ENCODE measurements at places on chromosomes 3 and 15.

DNA sequence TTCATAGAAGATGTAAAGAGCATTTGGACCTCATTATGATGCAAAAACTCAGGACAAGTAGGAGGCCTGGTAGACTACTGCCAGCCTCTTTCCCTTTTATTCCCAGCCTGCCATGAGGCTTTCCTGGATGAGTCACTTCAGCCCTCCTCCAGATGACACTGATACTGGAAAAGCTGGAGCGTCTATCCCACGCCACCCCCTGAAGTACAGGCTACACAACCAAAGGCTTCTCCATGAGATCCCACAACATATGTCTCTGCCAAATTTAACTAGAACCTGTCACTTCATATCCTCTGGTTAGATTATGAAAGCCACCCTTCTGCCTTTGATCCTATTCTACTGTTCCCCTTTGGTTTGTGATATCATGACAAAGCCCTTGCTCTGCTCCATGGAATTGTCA, 56.1 kb upstream of the CPNE4 start:
- no peak for DNase-seq

DNA sequence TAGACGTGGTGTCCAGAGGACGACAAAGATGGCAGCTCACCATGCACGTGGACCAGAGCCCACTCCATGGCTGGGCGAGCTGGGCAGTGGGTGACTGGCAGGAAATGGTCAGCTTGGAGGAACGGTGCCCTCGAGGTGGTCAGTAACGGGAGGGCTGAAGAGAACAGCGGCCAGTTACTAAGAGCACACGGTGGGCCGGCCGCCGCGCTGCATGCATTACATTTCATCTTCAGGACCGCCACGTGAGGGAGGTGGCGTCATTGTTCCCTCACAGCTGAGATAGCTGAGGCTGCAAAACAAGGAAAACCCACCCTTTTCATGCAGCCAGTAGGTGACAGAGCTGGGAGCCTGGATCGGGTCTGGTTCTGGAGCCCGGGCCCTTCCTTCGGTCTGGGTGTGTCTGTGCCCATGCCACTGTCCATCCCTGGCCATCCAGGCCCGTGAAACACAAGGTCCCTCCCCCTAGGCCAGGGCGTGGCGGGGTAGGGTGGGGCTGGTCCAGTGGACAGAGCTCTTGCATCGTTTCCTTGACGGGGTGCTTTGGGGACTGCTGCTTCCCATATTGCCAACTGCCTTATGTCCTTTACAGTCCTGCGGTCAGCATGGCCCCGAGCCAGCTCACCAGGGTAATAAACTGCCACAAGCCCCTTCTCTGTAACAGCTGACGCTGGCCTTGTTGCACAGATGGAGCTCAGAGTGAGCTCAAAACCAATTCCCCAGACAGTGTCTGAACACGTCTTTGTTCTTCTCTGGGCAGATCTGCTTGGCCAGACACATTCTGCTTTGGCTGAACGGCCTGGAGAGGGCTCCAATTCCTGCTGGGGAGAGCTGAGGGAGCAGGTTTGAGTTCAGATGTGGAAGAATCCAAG, 51.8 kb downstream of the RGMA start:
- no peak for DNase-seq

GRCh38 chr3:133474251-133474801, 74.5 kb downstream of the BFSP2 start:
- no peak for DNase-seq

DNA sequence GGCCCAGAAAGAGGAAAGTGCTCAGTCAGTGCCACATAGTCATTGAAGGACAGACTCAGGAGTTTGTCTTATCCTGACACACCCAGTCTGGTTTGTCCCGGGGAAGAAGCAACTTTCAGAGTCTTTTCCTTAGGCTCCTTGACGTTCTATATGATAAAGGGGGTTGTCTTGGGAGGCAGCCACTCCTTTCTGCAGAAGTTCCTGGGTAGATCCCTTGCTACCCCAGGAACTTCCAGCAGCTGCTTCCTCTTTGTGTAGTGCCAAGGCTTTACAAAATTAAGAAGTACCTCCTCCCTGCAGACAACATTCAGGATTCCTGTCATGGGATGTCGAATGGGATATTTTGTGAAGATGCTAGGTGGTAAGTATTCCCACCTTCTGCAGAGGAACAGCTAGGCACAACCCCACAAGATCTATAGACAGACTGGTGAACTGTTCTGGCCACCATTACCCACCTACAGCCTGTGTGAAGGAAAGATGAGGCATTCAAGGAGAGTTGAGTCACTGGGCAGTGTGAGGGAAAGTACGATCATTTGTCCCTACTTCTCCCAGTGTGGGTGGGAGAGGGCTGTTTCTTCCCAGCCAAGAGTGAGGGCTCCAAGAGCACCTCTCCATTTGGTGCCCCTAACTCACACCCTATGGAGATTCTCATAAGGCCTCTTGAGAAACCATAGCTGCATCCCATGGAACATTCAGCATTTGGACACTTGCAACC, 11.3 kb downstream of the TMEM266 start:
- no peak for DNase-seq

GRCh38 chr15:63481105-63481810, 23.1 kb upstream of the USP3 start:
- no peak for DNase-seq

DNA sequence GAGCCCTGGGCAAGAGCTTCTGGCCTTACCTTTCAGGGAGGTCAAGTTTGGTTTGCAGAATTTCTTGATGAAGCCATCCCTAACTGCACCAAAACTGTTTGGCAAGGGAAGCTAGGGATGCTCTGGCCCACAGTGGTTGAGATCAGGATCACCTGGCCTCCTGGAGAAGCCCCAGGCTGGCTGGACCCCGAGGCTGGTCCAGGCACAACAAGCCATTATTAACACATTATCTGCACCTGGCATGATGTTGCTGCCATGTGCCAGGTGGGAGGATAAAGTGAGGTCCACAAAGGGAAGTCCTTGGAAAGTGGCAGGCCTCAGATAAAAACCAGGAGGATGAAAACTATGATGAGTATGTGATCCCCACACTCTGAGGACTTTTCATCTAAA, 35.9 kb upstream of the DUSP7 start:
- DNase-seq = no peak

DNA sequence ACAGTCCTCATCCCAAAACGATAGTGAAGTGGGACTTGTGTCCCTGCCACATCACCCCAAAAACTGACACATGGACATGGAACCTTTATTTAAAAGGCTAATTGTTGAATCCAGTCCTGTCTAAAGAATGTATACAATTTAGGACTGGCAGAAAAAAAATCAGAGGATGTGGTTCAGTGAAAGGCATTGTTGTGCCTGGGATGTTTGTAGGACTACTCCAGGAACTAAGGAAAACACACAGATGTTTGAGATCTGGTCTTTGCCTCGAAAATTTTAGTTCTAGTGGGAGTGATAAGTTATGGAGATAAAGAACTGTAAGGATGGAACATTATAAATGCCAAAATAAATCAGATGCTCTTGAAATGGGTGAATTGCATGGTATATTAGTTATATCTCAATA, 27.2 kb downstream of the VGLL4 start:
- DNase-seq = no peak

GRCh38 chr3:49803465-49804140, 542 bp downstream of the INKA1 start:
- no peak for DNase-seq

DNA sequence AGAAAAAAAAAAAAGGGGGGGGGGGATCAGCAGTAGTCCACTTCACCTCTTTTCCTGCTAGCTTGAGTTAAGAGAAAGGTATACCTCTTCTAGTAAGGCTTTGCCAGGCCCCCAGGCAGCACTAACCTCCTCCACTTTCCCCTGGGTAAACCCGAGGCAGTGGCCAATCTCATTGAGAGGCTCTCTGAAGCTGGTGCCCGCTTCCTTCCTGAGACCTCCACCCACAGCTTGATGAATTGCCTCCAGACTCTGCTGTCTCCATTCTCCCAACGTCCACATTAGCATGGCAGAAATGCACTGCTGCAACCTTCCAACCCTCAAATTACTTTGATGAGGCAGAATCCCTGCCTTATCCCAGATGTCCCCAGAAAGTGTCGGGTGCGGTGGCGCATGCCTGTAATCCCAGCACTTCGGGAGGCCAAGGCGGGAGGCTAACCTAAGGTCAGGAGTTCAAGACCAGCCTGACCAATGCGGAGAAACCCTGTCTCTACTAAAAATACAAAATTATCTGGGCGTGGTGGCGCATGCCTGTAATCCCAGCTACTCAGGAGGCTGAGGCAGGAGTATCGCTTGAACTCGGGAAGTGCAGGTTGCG, 15.3 kb downstream of the RLBP1 start:
- DNase-seq = no peak

GRCh38 chr3:84100861-84101260, 857.9 kb upstream of the CADM2 start:
- DNase-seq = no peak

DNA sequence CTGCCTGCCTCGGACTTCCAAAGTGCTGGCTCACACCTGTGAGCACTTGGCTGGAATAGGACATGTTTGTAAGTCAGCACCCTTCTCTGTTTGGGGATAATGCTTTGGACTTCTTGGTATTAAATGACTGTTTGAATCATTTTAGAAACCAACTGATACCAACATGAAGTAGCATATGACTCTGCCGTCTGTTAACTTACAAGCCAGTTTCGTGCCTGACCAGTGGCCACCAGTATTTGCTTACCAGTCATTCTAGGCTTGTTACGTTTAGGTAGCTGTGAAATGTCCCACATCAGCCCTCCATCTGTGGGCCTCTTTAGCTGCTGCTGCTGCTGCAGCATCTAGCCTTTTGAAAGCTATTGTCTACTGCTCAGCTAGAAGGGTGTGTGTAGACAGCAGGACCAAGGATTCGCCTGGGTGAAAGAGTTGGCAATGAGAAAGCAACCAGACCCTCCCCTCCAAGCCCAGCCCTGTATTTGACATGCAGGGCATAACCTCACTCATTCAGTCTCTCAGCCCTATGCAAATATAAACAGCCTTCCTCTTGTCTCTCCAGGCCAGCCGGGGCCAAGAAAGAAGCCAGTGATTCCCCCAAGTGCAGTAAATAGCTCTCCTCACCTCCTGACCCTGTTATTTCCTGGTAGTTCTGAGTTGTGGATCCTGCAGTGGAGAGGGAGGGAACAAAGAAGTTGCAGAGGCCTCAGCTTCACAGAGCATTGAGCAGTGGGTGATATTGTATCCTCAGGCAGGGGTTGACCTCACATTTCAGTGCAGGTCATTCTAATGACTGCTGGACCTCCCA, 51.0 kb downstream of the NKIRAS1 start:
- no peak for DNase-seq

- DNase-seq = no peak
Measured at GRCh38 chr3:140091143-140091542, 156.2 kb downstream of the CLSTN2 start.

GRCh38 chr3:158810823-158811724, 9.2 kb downstream of the MFSD1 start:
- DNase-seq = no peak

DNA sequence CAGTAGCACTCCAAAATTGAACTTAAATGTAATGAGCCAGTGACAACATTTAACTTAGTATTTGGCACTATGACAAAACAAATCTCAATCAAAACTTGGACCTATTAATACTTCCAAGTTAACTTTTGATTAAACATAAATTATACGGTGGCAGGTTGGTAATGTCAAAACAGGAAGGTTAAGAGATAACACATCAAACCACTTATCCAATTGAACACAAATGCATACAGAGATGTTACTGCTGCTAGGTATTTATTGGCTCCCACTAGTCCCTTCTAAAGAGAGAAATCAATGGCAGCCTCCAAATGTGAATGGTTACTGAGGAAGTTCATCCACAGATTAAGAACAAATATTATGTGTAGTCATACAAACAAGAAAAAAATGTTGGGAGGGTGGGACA, 1.8 kb downstream of the GSK3B start:
- no peak for DNase-seq

GRCh38 chr3:131694376-131694775, 191.6 kb upstream of the MRPL3 start:
- no peak for DNase-seq

- DNase-seq = no peak
Measured at GRCh38 chr15:66883284-66883911, 181.4 kb downstream of the SMAD6 start.

- no peak for DNase-seq
Measured at GRCh38 chr3:56823984-56824703, 22.4 kb upstream of the ARHGEF3 start.

DNA sequence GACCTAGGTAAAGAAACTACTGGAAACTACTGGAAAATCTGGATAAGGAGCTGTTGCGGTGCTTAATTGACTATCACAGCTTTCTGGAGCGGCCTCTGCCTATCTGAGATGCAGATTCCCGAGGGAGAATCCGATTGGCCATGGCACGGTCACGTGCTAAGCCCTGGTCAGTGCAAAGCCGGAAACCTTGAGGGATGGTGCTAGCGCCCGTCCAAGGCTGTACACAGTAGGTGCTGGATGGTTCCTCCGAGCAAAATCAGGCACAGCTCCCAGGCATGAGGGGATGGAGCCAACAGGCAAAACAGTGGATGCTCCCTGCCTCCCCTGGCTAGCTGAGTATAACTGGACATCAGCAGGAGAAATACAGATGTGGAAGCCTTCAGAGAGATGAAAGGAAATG, 238.7 kb upstream of the HES1 start:
- no peak for DNase-seq

DNA sequence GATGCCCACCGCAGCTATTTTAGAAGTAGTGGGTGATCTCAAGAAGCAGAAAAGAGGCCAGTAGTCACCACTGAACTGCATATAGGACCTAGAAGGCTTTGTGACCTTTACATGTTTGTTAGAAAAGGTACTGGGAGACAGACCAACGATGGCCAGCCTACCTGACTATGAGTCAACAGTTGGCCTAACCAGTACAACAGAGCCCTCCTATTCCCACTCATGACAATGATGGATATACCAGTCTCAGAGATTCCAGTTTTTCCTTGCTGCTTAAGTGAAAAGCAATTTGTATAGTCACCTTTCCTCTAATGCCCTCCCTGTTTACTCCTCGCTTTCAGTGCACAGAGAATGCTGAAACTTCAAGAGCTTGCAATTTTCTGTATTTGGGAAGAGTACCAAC, 86.6 kb upstream of the PPIB start:
- DNase-seq = no peak

- no peak for DNase-seq
Measured at GRCh38 chr3:39531665-39532064, 64.2 kb downstream of the MOBP start.

GRCh38 chr3:58350627-58351013, 17.9 kb downstream of the PXK start:
- DNase-seq = no peak

DNA sequence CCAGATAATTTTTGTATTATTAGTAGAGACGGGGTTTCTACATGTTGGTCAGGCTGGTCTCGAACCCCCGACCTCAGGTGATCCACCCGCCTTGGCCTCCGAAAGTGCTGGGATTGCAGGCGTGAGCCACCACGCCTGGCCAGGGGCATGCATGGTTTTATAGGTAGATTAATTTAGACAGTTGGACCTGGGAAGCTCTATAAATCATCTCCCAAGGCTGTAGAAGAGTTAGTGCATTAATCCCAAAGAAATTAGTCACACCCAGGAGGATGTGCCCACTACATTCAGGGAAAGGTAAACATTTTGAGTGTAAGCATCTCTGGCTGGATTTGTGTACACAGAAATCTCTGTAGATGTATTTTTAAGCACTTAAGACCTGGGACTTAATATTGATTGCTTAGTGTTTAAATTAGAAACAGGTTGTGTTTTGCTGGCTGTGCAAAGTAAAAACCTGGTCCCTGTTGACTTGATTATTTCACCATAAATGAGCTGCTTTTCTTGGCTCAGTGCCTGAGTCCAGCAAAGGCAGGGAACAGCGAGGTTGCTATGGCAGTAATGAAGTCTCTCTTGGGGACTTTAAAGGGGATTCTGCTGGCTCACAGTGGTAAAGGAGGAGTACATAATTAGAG, 19.2 kb downstream of the EXOSC7 start:
- DNase-seq = no peak
